NCI-H748 treated with DMSO at 0.1 percent for 48 hours (cell line): ENCODE measurements at places on chromosomes 2 and 18.

GRCh38 chr2:43810888-43811287 lies 27.8 kb downstream of the ABCG5 start:
- no peak for DNase-seq

- DNase-seq = no peak
These were observed 31.9 kb downstream of the ABHD3 start for GRCh38 chr18:21672521-21673267.

- no peak for DNase-seq
These were observed 225.8 kb upstream of the HS6ST1 start for GRCh38 chr2:128544321-128545037.

- no peak for DNase-seq
These were observed 17.6 kb downstream of the OSBPL6 start for GRCh38 chr2:178211943-178212342.

DNA sequence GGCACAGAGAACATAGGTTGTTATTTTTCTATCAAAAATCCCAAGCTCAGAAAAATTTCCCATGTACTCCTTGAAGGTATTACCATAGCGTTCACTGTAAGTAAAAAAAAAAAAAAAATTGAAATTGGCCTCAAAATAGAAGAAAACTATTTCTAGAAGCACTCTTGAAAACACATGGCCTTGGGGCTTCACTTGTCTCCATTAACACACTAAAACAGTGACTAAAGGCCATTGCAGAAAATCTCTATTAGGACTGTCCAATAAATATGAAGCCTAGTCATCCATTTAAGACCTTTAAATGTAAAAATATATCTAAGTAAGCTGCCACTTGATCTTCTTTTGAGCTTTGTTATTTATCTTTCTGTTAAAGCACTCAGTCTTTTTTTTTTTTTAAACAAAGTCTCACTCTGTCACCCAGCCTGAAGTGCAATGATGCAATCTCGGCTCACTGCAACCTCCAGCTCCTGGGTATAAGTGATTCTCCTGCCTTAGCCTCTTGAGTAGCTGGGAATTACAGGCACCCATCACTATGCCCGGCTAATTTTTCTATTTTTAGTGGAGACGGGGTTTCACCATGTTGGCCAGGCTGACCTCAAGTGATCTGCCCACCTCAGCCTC lies 35.8 kb downstream of the CCDC68 start:
- DNase-seq = no peak

DNA sequence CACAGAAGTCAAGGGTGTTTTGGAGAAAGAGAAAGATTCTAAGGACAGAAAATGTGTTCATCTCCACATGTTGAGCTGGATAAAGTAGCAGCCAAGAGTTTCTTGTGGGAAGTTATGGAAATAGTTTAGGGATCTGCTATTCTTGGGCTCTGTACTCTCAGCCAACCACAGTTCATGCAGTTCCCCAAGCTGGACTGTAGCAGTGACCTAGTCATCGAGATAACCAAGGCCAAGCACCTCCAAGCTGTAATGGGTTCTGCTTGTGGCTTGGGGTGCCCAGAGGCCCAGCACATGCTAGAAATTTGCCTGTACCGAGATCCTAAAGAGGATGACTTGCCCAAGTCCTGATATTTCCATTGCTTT lies 91.9 kb upstream of the RASGRP3 start:
- DNase-seq = no peak

DNA sequence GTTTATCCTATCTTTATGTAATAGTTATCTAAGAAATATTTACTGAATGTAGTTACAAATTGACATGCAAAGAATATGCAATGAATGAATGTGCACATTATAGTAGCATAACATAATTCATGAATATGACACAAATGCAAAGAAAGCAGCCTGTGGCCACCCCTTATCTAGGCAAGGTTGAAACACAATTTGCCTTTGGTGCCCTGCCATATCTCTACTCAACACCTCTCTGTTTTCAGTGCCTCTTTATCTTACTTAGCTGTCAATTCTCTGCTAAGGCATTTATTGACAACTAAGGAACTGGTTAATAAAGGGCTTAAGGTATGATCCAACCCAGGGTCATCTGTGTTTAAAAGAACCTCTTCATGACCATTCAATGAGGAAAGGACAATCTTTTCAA lies 18.9 kb downstream of the REV1 start:
- no peak for DNase-seq

DNA sequence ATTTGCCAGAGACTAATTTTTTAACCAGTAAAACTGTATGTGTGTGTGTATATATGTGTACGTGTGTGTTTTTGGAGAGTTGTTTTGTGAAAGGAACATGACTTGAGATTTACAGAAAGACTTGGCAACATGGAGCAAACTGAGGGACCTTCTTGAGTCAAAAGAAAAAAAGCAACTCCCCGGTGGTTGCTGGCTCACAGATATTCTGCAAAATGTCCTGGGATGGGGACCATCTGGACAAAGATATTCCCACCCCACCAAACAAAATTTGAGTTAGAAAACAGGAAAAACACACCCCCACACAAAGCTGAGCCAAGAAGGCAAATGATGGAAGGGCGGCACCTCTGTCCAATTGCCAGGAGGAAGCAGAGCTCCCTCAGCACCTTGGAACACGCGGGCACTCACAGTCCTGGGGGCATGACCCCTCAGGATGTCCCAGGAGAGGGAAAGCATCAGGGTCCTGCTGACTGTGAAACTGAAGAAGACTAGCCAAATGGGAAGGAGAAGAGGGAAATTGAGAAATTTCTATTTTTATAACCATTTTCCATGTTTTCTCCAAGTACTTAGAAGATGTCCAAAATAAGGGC lies 290.2 kb upstream of the ACVR2A start:
- no peak for DNase-seq

DNA sequence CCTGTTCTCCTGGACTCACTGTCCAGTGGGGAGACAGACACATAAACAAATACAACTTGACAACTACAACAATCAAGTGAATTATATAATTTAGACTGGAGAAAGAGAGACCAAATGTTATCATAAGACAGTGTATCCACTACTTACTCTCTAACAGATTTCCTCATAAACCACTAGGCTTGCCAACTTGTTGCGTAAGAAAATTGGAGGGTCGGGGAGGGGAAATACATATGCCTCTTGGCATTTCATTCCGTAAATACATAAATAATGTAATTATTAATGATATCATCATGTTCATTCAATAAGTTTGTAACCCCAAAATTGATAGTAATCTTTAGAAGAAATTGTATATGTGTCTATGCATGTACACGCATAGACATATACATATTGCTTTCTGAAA lies 14.9 kb downstream of the RAB6D start:
- no peak for DNase-seq
